COR-L47 (cell line): ENCODE measurements at places on chromosomes 5 and 9.
A peak's percentile ranks its signal among the peaks of the same experiment; 100 is the strongest.

DNA sequence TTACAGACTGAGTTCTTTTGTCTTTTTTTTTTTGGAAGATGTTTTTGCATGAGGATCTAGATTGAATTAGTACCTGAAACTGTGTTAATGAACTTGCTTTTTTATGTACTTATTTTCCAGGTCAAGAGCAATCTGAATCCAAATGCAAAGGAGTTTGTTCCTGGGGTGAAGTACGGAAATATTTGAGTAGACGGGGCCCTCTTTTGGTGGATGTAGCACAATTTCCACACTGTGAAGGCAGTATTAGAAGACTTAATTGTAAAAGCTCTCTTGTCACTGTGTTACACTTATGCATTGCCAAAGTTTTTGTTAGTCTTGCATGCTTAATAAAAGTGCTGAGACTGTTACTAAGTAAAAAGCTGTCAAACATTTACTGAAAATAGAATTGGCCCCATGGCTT, 14.5 kb downstream of the SLC23A1 start:
- no peak for DNase-seq

DNA sequence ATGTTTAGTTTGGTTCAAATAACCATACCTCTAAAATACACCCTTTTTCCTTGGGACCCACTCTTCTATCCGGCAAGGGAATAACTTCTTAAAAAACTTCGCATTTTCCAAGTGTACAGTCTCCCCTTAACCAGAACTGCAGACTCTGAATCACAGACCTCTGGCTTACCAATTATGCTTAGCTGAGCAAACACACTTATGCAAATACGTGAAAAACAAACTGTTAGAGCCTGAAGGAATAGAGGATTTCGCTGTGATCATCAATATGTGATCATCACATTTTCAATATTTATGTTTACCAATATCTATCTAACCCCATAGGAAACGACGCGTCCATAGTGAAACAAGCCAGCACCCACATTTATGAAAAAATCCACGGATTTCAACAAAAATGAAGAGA, 1.3 kb downstream of the LPAR1 start:
- DNase-seq, result no peak

- no peak for DNase-seq
These were observed 126.5 kb upstream of the CDH18 start for GRCh38 chr5:20114526-20114925.

DNA sequence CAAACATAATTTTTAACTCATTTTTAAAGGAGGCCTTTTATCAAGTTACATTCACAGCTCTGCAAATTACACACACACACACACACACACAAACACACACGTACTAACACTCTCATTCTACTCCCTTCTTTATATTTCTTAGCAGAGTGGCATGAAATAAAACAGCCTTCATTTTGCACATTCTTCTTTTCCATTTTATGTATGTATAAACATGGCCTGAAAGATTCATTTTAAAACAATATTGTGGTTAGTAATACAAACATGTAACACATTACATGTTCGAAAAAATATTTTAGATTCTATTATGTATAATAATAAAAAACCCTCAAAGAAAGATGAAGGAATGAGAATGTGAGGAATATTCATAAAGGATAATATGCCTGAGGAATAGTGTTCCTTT, 86.0 kb upstream of the ITGA2 start:
- no peak for DNase-seq

- peak; percentile 40 for DNase-seq
These were observed 89.6 kb downstream of the CCDC171 start for GRCh38 chr9:15642369-15642962.

- no peak for DNase-seq
These were observed 40.8 kb upstream of the FSTL4 start for GRCh38 chr5:133652951-133653759.

DNA sequence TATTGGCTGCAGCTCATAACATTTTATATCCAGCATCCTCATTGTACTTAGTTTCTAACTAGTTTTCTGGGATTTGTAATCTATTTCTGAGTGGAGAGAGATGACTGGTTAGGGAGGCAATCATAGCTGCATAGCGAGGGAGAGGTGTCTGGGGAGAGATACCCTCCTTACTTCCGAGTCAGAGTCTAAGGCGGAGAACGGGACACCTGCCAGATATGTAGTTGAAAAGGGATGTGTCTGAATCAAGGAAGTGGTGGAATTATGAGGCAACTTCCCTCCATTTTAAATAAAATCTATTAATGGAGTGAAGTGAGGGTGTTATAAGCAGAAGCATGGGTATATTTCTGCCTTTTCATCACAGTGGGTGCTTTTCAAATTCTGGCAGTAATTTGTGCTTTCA, 126.5 kb downstream of the MAST4 start:
- no peak for DNase-seq

- no peak for DNase-seq
These were observed 233.2 kb downstream of the GLIS3 start for GRCh38 chr9:4066682-4067081.

DNA sequence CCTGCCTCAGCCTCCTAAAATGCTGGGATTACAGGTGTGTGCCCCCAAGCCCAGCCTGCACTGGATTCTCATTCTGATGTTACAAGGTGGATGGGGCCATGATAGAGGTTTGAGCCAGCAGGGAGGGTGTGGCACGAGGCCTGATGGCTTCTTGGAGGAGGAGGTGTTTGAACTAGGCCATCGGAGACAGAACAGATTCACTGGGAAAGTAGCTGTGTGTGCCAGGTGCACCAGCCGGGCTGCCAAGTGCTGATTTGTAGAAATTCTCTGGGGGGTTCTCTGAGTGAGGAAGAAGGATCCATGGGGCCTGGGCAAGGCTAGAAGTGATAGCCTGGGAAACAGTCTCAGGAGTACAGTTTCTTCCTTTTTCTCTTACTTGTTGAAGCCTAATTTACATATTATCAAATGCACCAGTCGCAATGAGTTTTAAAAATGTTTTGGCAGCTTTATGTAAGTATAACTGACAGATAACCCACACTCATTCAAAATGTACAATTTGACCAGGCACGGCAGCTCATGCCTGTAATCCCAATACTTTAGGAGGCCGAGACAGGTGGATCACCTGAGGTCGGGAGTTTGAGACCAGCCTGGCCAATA, 31.1 kb upstream of the STXBP1 start:
- no peak for DNase-seq

DNA sequence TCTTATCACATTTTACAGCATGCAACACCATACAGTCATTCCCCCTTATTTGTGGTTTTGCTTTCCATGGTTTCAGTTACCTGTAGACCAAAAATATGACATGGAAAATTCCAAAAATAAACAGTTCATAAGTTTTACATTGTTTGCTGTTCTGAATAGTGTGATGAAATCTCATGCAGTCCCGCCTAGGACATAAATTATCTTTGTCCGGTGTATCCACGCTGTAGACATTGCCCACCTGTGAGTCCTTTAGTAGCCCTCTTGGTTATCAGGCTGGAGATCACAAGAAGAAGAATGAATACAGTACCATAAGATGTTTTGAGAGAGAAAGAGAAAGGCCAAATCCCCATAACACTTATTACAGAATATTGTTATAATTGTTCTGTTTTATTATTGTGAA, 68.1 kb downstream of the SLC46A2 start:
- DNase-seq, result no peak

DNA sequence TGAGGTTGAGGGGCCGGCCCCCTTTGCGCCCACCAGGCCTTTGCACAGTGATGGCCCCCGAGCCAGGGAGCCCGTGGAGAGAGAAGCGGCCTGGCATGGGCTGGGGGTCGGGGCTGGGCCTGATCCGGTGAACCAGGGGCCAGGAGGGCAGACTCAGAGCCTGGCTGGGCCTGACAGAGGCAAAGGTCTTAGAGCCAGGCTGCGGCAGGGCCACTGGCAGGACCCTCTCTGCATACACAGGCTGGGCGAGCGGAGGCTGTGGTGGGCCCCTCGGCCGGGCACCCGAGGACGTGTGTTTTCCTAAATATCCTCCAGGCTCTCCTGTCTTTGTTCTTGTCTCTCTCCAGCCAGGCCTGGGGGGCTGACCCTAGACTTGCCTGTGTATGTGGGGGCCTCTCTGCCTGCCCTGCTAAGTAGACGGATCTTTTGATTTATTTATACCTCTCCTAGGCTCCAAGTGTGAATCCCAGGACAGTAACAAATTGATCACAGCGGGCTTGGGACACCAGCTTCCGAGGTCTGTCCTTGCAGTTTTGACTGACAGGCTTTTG, 933 bp downstream of the NEK6 start:
- DNase-seq, result no peak

- DNase-seq, result no peak
These were observed 241.2 kb downstream of the PIK3R1 start for GRCh38 chr5:68456756-68457217.

DNA sequence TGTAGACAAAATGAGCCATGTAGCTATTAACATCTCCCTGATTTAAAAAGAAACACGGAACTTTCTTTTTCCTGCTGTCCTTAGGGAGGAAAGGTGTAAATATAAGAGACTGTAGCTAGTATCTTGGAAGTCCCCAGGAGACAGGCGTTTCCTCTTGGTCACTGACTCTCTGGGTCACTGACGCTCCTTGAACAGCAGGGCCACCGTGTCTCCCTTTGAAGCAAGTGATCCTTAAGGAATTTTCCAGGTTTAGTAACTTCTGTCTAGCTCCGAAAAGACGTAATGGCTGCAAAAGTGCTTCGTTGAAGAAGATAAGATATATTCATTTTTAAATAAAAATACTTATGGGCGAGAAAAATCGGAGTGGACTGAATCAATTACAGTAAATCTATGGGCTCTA, 745 bp upstream of the CLTA start:
- DNase-seq, result no peak

DNA sequence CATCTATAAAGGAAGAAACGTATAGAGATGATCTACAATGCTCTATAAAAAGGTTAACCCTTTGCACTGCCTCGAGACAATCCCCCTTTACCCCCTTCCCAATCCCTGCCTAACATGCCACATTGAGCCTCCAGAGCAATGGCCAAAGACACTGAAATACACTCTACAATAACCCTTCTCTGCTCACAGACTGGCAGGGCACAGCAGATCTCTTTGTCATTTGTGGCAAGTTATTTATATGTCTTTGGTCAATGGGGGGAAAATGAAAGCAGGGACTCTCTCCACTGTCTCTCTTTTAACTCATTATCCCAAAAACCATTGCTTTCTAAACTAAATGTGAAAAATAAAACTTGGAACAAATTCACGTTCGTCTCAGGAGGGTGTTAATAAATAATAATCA, 51.7 kb downstream of the PTCH1 start:
- no peak for DNase-seq
